Vagina (tissue), 2 donors: ENCODE measurements at places on chromosomes 6 and 20. TPM values are rescaled to one million over a fixed set of nuclear protein-coding genes. Genes with fewer than 3 reads are reported as not detected.

DNA sequence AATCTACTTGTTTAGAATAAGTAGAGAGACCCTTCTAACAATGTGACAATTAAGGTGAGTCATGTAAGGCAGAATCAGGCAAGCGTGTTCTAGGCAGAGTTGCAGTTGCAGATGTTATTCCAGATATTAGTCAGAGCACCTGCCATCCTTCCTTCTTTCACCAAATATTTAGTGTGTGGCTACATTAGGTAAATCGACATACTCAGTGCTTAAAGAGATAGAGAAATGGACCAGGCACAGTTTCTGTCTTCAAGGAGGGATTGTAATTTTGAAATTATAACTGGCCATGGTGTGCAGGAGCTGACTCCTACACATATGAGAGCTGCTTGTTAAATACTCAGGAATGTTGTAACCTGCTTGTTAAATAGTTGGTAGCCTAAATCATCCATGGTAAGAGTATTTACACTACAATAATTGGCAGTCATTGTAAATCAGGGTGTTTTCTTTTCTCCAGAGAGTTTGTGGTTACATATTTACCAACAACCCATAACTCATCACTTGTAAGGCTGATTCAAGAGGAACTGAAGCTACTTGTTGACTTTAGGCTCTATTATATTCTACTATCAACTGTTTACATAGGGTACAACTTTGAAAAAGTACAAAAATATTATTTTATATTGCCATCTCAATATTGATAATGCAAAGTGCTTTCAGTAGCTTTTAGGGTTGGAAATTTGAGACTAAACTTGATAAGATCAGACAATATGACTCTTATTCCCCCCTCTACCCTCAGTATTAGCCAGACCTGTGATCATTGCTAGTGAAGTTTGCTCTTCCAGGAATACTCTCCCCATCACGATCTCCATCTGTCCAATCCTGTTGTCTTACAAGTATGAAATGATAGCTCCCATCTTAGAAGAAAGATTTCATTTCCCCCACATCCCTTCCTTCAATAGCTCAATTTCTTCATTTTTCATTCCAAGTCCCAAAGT lies 607.1 kb downstream of the COL12A1 start:
- H3K4me1 ChIP-seq = no peaks in the 10 kb centered on the region
- no peaks in the 10 kb centered on the region for H3K27me3 ChIP-seq

DNA sequence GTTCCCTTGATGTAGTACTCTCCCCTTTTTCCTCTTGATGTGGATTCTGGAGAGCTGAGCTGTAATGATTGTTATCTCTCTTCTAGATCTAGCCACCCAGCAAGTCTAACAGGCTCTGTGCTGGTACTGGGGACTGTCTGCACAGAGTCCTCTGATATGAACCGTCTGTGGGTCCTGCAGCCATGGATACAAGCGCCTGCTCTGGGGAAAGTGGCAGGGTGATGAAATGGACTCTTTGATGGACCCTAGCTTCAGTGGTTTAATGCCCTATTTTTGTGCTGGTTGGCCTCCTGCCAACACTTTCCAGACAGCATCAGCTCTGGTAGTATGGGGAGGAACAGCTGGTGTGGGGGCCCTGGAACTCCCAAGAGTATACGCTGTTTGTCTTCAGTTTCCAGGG lies 216.3 kb downstream of the ADGRG6 start:
- H3K27ac ChIP-seq = no peak overlapping the region
- no peak overlapping the region for H3K4me3 ChIP-seq
- DNase-seq = no peak

GRCh38 chr6:45300736-45301135 lies 27.4 kb upstream of the RUNX2 start:
- no peaks in the 10 kb centered on the region for H3K36me3 ChIP-seq
- H3K27ac ChIP-seq = no peak overlapping the region
- H3K4me3 ChIP-seq = no peak overlapping the region
- no peak for DNase-seq
- H3K27me3 ChIP-seq = no peaks in the 10 kb centered on the region

- H3K27me3 ChIP-seq = no peaks in the 10 kb centered on the region
- H3K4me1 ChIP-seq = no peaks in the 10 kb centered on the region
- no peak overlapping the region for H3K4me3 ChIP-seq
- no peak for DNase-seq
- peaks cover 60% of the 10 kb centered on the region for H3K36me3 ChIP-seq
Observed at GRCh38 chr6:73481969-73482368, 20.4 kb downstream of the MTO1 start.

RIPPLY2 gene
- total RNA-seq = not detected
